Cardiac septum (tissue), 1 donor: ENCODE measurements at places on chromosomes 2 and 18. TPM values are rescaled to one million over a fixed set of nuclear protein-coding genes. Genes with fewer than 3 reads are reported as not detected.

AGFG1 gene
- total RNA-seq: 58.2 TPM

GRCh38 chr2:24984912-24985311, 13.2 kb upstream of the DNAJC27 start:
- peak; percentile 77 for DNase-seq

DSC1 gene
- total RNA-seq: 10.0 TPM

DNA sequence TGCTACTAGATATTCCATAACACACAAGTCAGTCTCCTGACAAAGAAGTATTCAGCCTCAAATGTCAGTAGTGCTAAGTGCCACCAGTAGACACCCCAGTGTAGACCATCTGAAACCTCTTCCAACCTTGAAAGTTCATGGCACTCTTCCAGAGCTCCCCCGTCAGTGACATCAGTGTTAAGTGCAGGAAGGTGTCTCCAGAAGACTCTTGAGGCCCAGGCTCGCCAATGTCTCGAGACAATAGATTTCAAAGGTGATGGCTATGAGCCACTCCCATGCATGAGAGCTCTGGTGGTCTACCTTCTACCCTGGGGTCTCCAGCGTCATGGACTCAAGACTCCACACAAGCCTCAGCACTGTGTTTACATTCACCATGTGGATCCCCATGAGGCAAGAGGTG, 183.8 kb downstream of the SMAD2 start:
- no peak for DNase-seq

MOCOS gene
- 0.38 TPM for total RNA-seq

GRCh38 chr2:60408207-60408606, 145.2 kb downstream of the BCL11A start:
- no peak for DNase-seq

DNA sequence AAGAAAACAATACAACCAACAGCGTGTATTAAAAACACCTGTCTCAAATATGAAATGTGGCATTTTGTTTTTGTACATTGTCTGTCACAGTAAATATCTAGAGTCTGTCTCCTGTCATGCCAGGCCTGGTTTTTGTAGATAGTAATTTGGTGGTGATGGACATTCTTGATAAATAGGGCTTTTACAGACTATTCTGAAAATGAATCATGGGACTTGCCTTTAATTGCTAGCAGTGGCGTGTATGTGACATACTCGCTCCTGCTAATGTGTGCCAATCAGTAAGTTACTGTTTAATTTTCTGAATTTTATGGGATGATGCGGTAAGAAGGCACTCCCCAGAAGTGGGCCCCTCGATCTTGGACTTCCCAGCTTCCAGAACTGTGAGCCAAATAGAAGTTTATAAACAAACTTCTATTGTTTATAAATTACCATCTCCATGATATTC, 83.7 kb downstream of the TANC1 start:
- DNase-seq: no peak

GRCh38 chr2:82027921-82028615, 1723.5 kb upstream of the LRRTM1 start:
- no peak for DNase-seq

- DNase-seq: no peak
These were observed 7.0 kb downstream of the TAF4B start for GRCh38 chr18:26233208-26233607.

GRCh38 chr18:61308795-61309393, 24.3 kb upstream of the CDH20 start:
- no peak for DNase-seq

RGPD4 gene
- total RNA-seq: 0.19 TPM

- no peak for DNase-seq
These were observed 168.4 kb downstream of the NDUFA10 start for GRCh38 chr2:239856620-239857285.

METAP1D gene
- total RNA-seq: 4.0 TPM

DNA sequence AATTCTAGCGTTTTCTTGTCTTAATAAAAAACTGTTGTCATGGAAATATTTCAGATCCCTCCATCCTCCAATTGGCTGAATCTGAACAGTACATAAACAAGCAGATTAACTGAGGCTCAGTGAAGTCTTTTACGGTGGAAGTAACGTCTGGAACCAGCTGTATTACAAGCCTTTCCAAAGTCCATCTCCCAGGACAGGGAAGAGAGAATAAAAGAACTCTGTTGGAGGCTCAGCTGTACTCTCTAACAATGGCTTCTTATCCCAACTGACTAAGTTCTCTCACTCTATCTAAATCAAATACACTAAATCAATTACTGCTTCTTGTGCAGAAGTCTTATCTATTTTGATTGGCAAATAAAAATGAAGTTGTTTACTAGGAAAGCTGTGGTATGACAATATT, 19.9 kb upstream of the NEDD4L start:
- DNase-seq: no peak

DNA sequence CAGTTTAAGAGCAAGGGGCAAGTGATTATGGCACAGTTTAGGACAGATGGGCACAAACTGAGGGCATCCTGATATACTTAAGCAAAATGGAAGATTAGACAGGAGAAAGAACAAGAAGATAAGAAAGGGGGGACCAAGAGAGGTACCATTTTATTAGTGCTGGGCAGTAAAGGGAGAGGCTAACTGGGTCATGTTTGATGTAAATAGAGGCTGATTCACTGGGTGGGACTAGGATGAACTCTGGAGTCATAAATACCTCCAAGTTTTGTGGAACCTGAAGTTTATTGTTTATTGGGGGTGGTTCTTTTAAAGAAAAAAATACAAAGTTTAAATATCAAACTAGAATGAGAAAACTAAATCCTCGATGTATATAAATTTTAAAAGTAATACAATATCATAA, 1067.2 kb upstream of the GYPC start:
- DNase-seq: no peak

SPTBN1 gene
- 554 TPM for total RNA-seq

GRCh38 chr2:172630181-172630580, 74.3 kb downstream of the PDK1 start:
- no peak for DNase-seq

DNA sequence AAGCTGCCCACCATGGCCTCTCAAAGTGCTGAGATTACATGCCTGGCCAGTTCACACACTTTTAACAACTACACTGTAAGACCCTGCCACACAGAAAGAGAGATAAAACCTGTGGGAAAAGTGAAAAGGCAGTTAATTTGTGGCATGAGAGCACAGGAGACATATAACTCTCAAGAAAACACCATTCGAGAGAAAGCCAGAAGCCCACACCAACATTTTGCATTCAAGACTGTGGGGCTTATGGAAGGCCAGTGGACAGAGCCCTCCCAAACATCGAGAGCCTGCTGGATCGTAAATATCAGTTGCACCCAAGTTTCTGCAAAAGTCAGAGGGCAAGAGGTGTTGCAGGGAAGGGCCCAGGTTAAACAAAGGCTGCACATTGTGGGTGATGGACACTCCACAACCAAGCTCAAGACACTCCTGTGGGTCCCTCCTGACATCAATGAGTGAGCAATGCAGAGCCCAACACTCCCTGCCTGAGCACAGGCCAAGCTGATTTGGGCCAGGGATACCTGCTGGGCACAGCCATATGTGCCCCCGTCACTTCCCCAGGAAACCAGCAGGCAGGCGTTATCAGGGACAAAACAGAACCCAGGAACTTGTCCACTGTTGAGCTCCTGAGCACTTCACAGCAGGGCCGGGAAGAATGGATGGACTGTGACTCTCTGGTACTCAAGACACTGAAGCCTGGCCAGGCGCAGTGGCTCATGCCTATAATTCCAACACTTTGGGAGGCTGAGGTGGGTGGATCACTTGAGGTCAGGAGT, 114.4 kb downstream of the ZFP36L2 start:
- no peak for DNase-seq

DNA sequence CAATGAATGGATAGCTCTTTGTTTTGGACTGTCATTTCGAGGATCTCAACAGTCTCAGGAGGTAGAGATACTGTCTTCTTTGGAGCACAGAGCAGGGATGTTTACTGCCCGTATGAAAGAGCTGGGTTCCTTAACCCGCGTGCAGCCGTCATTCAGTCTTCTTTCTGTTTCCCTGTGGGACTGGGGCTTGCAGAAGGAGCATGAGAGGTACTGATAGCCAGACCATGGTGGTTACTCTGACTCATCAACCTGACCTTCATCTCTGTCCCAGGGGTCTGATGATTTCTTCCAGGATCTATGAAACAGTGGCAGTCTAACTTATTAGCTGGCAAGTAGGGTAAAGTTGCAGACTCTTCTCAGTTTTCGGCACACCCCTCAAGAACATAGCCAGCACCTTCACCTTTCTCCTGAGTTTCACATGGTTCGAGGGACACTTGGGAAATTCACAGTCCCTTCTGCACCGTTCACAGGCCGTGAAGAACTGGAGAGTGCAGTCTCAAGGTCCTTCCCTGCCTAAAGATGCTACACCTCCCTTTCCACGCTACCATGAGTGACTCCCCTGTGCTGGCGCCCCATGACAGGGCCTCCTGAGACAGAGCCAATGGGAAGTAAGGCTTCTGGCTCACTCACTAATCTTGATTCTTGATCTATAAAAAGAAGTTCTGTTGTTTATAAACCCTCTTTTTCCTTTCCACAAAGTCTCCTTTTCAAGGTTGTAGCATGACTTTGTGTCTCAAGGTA, 226.2 kb downstream of the MC4R start:
- DNase-seq: no peak

GRCh38 chr2:224122542-224122941, 83.5 kb upstream of the SERPINE2 start:
- no peak for DNase-seq

GRCh38 chr18:23316988-23317387, 136.1 kb upstream of the RIOK3 start:
- DNase-seq: no peak

ALPG gene
- total RNA-seq: not detected

SETBP1 gene
- total RNA-seq: 15.5 TPM
